GM04503 (cell line): ENCODE measurements at places on chromosomes 1 and 21.

DNA sequence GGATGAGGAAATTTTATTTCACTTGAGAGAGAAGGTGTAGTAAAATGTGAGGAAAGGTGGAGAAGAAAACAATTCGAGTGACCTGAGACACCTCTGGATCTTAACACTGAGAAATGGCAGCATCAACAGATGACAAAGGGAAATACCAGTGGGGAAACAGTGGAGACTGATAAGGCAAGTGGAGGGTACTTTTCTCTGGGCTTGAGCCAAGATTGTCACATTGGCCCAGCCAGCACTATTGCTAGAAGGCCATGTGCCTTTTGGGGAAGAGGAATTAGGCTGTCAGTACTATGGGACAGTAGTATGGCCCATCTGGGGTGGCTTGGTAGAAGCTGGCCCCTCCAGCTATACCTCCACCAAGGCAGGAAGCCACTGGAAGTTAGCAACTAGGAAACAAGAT lies 8.4 kb downstream of the SYPL2 start:
- DNase-seq = no peak

- no peak for DNase-seq
Measured at GRCh38 chr1:117760069-117760468, 154.2 kb downstream of the TENT5C start.

GRCh38 chr1:228215663-228216116 lies 7.8 kb downstream of the OBSCN start:
- no peak for DNase-seq

- no peak for DNase-seq
Measured at GRCh38 chr1:14149431-14149830, 449.1 kb upstream of the KAZN start.

DNA sequence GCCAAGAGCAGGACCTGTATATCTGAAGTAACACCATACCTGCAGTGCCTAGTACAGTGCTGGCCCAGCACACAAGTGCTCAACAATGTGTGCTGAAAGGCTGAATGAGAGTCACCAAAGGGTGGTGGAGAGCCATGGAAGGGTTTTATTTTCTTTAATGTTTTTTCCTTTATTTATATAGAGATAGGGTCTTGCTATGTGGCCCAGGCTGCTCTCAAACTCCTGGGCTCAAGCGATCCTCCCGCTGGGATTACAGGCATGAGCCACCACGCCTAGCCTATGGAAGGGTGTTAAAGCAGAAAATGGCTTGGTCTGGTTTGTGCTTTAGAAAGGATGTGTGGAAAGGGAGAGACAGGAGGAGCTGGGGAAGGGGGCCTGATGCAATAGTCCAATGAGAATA lies 13.3 kb upstream of the TTC39A start:
- no peak for DNase-seq

DNA sequence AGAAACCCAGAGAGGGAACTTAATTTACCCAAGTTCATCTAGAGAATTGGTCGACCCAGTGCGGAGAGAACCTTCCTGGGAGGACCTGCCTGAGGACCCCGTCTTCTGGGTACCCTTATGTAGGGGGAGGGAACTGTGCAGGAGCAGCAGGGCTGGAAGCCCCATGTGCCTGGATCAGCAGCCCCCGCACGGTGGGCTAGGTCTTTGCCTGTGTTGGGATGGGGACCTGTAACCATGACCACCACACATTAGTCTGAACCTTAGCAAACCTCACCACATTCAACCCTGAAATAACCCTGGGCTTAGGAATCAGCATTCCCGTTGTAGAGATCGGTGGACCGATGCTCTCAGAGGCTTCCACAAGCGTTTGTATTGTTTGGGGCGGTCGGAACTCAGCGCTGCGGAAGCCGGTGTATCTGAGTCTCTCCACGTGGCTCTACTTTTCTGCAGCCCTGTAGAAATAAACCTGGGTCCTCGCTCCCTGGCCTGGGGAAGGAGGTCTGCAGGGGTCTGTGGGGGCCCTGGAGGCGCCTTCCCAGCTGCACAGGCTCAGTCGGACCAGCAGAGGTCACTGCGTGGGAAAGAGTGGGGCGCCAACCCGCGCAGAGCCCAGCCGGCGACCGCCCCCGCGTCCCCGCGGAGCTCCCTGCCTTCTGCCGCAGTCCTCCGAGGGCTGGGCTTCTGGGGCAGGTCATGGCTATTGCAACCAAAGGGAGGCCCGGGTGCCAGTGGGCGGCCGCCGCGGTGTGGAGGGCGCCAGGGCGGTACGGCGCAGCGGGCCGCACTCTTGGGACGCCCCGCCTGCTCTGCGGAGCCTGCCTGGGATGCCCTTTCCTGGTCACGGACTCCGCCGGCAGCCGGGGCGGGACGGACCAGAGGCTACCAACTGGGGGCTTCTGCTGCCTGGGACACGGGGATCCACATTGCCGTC lies 36.2 kb upstream of the KCNA10 start:
- DNase-seq = no peak

DNA sequence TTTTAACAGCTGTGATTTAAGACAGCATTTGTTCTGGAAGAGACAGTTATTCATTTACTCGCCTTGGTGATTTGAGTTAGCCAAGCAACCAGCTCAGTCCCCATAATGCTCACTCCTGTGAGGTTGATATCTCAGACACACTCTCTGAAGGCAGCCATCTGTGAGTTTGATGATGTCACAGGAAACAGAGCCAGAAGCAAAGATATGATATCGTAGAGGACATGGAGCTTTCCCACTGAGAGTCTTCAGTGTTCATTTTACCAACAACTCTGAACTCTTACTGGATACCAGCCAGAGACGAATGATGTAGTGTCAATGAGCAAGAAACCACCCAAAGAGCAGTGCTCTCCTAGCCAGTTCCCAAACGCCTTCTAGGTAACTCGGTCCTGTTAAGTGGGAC lies 219.4 kb downstream of the SLC35F3 start:
- no peak for DNase-seq

DNA sequence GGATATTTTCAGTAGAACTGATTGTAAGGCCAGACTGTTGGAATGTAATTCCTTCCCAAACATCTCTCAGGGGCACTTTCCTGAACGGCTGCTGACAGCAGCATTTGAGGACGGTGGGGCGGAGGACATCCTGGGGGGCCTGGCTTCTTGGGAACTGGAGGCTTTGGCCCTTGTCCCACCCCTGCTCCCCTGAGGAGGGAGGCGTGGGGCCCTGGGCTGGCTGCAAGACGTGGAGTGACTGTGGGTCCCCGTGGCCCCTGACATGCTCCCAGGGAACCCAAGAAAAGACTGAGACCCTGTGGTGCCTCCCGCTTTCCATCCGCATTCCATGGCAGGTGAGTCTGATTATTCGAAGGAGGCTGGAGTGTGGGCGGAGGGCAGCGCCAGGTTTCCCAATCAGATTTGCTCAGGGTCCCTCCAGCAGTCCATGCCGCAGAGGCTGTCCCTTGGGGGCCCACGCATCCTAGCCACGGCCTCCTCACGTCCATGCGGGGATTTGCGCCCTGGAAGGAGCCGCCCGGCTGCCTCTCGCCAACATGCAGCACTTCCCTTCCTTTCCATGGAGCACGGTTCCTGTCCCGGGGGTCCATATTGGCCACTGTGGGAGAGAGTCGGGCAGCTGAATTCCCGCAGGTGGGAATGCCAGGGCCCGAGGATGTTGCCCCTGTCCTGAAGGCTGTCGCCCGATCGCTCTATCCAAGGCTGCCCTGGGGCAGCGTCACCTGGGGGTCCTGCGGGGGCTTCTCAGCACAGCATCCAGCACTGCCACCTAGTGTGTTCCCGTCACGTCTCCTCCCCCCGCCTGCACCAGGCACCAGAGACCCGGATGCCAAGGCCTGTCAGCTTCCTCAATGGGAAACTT lies 69.0 kb downstream of the FAAP20 start:
- DNase-seq = no peak

GRCh38 chr1:76867342-76868130 lies at the start of gene ST6GALNAC5:
TSS of gene ST6GALNAC5 (plus strand) at chr1:76867480.
- no peak for DNase-seq

DNA sequence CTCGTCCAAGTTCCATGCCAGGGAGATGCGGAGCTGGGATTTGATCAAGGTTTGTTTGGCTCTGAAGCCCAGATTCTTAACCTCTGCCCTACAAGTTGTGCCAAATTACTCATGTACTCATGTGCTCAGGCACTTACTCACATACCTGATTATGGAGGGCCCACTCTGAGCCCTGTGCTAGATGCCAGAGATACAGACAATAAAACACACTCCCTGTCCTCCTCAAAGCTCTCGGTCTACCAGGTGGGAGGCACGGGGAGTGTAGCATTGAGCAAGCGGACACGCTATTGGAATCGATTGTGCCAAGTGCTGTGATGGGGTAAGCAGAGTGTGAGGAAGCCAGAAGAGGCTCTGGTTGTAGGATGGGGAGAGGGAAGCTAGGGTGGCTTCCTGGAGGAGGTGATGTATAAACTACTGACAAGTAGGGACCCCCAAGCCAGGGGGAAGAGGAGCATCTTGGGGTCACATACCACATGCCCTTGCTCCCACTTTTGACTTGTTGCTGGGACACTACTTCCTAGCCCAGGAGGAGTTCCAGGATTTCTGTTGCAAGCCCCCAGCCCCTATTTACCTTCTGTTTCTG lies 49.8 kb upstream of the IFNLR1 start:
- no peak for DNase-seq
